ENCODE measurements at places on chromosomes 7 and 10. TPM values are rescaled to one million over a fixed set of nuclear protein-coding genes. Genes with fewer than 3 reads are reported as not detected.

- peak; percentile 49 for DNase-seq
Measured at GRCh38 chr10:46106410-46107255, 60.6 kb upstream of the MSMB start.

- DNase-seq: no peak
Measured at GRCh38 chr10:45490277-45490676, 116.3 kb downstream of the ALOX5 start.

GRCh38 chr7:137572056-137572784 is 228.7 kb upstream of the PTN start:
- no peak for DNase-seq

- no peak for DNase-seq
Measured at GRCh38 chr7:142771353-142771723, 568 bp downstream of the PRSS2 start.

DNA sequence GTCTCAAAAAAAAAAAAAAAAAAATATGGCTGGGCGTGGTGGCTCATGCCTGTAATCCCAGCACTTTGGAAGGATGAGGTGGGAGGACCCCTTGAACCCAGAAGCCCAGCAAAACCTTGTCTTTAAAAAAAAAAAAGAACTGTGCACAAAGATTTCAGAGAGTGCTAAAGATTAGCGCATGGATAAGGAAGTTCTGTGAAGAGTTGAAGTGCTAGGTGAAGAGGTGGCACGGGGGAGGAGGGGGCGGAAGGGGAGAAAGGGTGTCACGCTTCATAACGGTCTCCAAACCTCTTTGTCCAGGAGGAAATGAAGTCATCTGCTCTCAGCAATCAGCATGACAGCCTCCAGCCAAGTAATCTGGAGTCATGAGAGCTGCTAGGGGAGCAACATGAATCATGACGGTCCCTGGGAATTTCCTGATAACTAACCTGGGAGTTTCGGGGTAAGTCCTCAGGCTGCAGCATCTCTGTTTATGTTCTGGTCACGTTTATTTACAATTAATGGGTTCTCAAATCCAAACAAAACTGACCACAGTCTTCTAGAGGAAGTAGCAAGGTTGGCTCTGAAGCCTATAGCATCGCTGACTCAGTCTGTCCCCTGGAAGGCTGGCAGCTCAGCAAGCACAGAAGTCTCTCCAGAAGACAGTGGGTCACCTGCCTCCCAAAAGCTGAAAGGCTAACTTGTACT is 1.9 kb upstream of the PLAU start:
- DNase-seq: no peak

GRCh38 chr10:123204127-123204461 is 49.9 kb downstream of the BUB3 start:
- DNase-seq: no peak

DNA sequence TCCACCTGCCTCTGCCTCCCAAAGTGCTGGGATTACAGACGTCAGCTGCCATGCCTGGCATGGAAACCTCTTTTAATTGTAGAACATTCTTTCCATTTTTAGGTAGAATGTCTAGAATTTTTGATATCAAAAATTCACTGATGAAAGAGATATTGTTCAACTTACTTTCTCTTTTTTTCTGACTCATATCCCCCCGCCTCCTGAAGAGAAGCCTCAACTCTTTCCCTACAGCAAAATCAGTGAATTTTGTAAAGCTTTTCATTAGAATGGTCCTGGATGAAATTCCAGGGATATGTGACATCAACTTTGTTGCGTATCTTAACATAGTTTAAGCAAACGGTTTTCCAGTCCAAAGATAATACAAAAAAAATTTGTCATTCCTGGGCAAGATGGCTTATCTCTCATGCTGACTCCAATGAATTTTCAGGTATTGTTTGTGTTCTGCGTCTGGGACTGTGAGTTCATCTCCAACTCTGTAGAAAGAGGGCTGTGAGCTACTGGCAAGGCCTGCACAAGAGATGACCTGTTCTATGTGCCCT is 256.8 kb downstream of the BMPER start:
- no peak for DNase-seq

DNA sequence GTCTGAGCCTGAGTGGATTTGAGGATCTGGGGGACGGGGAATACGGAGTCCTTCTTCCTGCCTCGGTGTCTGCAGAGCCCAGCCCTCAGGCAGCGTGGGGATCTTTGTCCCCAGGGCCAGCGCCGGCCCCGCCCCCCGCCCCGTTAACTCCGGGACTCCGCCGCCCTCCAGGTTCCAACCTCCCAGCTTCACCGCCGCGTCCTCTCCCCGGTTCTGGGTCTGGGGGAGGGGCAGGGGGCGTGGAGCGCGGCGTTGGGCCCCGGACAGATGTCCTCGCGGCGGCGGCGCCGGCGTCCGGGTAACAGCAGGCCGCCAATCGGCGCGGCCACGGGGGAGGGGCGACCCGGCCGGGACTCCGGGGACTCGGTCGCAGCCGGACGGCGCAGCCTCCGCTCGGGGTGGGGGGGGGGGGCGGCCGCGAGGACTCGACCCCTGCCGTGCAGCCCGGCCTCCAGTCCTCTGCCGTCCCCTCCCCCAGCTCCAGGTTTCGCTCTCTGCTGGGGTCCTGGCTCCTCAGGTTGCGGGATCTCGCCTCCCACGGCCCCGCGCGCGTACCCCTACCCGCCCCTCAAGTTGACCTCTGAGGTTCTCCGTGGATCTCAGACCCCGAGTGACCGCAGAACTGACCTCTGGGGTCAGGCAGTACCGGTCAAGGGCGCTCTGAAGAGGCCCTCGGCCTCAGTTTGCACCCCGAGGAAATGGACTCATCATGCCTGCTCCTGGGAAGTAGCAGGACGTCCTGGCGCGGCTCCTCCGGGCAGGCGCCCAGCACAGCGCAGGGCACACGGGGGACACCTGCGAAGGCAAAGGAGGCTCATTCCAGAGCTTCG is 2.3 kb upstream of the ELFN1 start:
- no peak for DNase-seq

DNA sequence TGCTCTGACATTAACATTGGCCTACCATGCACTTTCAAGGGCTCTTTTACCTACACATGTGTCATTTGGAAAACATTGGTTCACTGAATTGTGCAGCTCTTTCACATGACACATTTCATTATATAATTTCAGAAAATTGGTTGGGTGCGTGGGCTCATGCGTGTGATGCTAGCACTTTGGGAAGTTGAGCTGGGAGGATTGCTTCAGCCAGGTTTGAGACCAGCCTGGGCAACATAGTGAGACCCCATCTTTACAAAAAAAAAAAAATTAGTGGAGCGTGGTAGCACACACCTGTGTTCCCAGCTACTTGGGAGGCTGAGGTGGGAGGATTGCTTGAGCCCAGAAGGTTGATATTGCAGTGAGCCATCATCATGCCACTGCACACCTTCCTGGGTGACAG is 3.9 kb downstream of the TASOR2 start:
- DNase-seq: no peak

DNA sequence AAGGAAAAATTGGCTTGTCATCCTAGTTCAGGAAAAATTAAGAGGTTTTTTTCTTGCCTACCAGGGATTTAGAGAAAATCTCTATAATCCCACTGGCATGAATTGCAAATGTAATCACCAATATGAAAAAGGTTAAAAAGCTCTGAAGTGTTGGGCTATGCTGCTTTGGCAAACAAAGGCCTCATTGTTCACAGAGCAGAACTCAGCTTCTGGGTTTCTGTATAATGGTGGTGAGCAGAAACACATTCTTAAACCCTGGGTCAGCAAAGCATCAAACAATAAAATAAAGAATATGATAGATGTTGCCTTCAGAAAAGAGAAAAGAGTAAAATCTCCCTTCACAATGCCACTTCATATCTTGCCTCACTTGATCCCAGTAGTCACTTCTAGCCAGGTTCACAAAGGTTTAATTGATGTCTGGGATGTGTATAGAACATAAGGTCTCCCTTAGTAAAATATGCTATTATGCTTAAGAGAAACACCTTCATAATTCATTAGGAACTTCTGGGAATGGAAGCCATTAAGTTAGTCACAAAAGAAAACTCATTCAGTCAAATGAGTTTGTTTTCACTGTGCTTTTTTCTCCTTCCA is 1255.5 kb upstream of the PHF14 start:
- no peak for DNase-seq

DNA sequence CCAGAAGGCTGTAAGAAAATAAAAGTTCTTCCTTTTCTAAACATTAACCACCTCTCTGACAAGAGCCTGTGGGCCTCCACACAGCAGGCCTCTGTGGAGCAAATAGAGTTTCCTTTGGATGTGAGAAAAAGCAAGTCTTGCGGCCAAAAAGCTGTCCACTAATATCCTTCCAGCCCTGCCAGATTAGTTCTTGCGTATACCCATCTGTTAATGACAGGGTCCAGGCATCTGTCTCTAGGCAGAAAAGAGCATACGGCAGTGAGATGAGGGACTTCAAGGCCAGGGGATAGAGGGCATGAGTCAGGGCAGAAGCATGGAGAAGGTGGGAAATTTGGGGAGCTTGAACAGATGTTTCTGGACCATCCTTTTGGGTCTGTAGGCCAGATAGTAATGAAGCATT is 164.9 kb downstream of the NSUN6 start:
- DNase-seq: no peak

DNA sequence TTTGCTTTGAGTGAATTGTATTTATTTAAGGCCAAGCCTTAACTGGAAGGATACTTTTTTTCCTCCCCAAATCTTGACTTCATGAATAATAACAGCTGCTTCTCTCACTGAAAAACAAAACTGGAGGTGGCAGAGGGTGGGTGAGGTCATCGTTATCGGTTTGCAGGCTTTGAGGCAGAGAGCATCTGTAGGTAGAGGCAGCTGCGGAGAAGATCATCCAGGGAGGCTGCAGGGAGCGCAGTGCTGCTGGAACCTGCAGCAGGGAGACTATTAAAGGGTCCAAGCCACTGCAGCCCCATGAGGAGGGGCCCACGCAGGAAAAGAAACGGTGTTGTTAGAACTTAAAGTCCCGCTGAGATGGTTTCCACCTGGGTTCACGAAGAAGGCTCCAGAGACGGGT is 112.1 kb upstream of the SDK1 start:
- DNase-seq: no peak

GRCh38 chr7:2476776-2477446 is 713 bp upstream of the GRIFIN start:
- no peak for DNase-seq

DNA sequence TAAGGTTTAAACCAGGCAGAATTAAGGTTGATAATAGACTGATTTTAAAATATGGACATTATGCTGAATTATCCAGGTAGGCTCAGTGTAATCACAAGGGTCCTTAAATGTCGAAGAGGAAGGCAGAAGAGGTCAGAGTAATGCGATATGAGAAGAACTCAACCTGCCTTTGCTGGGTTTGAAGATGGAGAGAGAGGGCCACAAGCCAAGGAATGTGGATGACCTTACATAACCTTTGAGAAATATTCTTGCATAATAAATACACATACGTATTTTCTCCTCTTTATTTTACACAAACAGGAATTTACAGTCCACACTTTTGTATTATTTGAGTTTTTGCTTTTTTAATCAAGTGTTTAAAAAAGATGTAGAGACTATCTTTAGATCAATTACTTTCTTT is 88.5 kb downstream of the ST7 start:
- DNase-seq: no peak

GRCh38 chr10:116774728-116775151 is 32.4 kb upstream of the HSPA12A start:
- DNase-seq: no peak

- DNase-seq: no peak
Measured at GRCh38 chr7:43021431-43021830, 89.3 kb downstream of the MRPL32 start.

GRCh38 chr10:69176823-69177222 is 3.2 kb upstream of the SUPV3L1 start:
- no peak for DNase-seq

DNA sequence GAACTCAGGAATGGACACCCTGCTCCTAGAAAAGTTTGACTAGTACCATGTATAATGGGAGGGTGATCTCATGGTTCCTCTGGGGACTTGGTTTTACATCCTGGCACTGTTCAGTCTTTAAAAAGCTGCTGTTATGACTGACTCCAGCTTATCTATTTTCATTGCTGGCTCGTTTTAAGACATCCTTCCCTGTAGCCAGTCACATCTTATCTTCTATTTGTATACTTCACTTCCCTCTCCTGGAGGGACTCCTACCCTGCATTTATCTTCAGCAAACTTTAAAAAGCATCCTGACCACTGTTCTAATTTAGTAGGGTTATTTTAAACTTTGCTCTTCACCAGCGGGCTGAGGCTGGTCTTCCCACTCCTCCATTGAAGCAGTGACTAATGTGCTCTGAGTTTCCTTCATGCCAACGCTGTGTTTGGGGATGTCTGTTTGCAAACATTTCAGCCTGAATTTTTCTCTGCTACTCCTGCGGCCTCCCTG is 72.9 kb upstream of the ARMC3 start:
- DNase-seq: no peak

DNA sequence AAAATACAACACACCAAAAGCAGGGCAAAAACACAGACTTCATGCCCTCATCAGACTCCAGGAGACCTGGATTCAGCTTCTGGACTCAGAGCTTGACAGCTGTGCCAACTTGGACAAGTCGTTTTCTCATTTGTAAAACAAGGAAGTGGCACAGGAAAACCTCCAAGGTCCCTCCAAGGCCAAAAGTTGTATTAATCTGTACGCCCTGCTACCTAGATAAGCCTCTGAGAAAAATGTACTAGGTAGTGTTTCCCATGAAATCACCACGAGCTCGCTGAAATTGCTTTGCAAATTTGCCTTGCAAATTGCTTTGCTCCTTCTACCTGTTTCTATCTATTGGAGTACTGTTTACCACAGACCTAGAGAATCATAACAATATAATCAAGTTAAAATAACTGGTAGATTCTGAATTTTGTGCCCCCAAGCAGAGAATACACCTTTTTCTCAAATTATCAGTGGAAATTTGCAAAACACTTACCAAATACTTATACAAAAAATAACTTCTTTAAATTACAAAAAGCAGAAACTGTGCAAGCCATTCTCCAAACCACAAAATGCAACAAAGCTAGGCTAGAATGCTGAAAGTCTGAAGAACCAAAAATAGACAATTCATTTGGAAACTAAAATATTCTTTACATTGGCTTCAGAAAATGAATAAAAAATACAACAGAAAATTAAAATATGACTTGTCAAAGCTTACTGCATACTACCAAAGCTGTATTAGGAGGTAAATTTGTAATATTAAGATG is 158.1 kb upstream of the CHST15 start:
- no peak for DNase-seq

VSTM4 gene
- not detected for polyA plus RNA-seq

CRHR2 gene
- not detected for polyA plus RNA-seq

POMZP3 gene
- polyA plus RNA-seq: 10.6 TPM

AGR2 gene
- not detected for polyA plus RNA-seq

UROS gene
- polyA plus RNA-seq: 57.3 TPM

FAM149B1 gene
- polyA plus RNA-seq: 4.7 TPM

MRC1 gene
- not detected for polyA plus RNA-seq

NME8 gene
- polyA plus RNA-seq: not detected

SUGCT gene
- 1.1 TPM for polyA plus RNA-seq

DEPP1 gene
- not detected for polyA plus RNA-seq

C10orf88 gene
- polyA plus RNA-seq: 8.5 TPM

Data from CD8-positive, alpha-beta memory T cell (primary cell).